ENCODE measurements at places on chromosomes 12 and 14.

DNA sequence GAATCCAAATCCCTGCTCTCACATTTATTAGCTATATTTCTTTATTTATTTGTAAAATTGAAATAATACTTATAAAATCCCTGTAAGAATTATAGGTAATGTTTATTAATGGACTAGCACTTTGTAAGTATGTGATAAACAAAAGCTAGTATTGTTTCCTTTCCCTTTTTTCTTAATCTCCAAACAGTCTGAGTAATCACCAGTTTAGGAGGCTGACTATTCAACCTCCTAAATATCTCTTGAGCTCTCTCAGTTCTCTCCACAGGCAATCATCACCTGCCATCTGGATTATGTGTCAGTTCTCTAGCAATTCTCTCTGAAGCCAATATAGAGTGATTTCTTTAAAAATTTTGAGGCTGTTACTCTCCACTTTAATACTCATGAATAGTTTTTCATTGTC, 9.2 kb upstream of the LYZ start:
- DNase-seq: no peak

GRCh38 chr14:52044791-52045522, 23.9 kb downstream of the NID2 start:
- peak; percentile 30 for DNase-seq

GRCh38 chr12:115035535-115036107, 351.6 kb upstream of the TBX3 start:
- no peak for DNase-seq

- no peak for DNase-seq
Measured at GRCh38 chr12:6083601-6084000, 40.9 kb downstream of the VWF start.

GRCh38 chr14:36866867-36867266, 205.2 kb downstream of the PAX9 start:
- DNase-seq: no peak

GRCh38 chr12:989751-990660, 1.0 kb upstream of the ERC1 start:
- DNase-seq: peak; percentile 32

DNA sequence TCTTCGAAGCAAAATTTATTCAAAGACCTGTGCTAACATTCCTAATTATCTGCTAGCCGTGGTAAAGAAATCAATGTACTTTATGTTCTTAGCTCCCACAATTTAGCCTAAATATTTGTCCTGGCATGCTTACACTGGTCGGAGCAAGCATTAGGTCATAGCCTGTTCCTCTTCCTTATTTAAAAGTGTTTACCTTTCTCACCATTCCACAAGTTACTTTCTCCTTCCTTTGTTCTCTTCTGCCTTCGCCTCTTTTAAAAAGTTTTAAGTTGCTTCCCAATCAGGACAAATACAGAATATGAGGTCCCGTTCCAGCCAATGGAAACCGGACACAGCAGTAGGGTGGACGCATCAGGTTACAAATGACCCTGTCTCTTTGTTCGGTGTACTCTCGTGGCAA, 11.6 kb downstream of the CDK2AP1 start:
- DNase-seq: no peak

GRCh38 chr14:20751963-20752562, 6.4 kb downstream of the EDDM3A start:
- DNase-seq: no peak

- DNase-seq: no peak
Measured at GRCh38 chr12:16297521-16297920, 20.0 kb upstream of the SLC15A5 start.

DNA sequence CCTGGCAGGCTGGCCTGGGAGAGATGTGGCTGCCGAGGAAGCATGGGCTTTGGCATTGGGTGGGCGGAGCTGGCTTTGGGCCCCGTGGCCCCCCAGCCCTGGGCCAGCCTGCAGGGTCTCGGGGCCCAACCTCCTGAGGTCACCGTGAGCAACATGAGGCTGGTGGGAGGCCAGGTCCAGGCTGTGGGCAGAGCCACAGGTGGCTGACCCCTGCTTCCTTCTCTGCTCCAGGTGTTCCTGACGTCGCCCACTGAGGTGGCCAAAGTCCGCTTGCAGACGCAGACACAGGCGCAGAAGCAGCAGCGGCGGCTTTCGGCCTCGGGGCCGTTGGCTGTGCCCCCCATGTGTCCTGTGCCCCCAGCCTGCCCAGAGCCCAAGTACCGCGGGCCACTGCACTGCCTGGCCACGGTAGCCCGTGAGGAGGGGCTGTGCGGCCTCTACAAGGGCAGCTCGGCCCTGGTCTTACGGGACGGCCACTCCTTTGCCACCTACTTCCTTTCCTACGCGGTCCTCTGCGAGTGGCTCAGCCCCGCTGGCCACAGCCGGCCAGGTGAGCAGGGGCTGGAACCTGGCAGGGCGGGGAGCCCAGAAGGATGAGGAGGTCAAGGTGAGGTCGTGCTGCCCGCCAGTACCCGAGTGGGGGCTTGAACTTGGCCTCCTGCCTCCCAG, 5.5 kb downstream of the SLC25A47 start:
- no peak for DNase-seq

- no peak for DNase-seq
Measured at GRCh38 chr14:20295067-20295466, 10.7 kb downstream of the TTC5 start.

- no peak for DNase-seq
Measured at GRCh38 chr12:123895451-123895850, 77.2 kb downstream of the CCDC92 start.

DNA sequence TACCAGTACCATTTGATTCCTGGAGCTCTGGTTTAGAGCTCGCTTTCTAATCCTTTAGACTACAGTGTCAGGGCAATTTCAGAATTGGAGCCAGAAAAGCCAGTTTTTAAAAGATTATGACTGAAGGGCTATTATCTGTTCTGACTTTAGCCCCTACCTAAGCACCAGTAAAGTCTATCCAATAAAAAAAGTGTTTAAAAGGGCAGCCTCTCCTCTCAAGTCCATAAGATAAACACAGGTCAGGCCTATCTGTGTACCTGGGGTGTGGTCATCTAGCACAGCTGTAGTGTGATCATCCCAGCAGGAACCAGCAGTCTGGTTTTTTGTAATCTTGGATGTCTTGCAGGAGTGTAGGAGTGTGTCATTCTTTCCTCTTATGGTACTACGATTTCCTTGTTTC, 6.6 kb downstream of the APPL2 start:
- DNase-seq: no peak

All from activated T-cell treated with anti-CD3 and anti-CD28 coated beads, Interleukin-2, amount 50 U/mL, for 48 hours (primary cell).